ENCODE measurements at places on chromosomes 5 and 9.

DNA sequence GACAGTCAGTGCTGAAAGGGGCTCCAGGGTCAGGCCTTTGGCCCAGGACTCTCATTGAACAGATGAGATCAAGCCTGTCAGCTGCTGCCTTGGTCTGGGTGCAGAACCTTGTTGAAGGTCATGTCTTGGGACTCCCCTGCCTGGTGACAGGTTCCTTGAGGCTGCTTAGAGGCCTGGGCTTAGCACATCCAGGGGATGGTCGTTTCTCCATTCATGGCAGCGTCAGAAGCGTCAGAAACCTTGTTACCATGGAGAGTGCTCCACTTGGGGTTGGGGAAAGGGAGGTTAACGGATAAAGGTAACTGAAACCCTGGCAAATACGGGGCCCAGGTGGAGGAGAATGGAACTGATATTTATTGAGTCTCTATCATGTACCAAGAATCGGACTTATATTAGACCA, 8.8 kb downstream of the ARPC5L start:
- DNase-seq = no peak

DNA sequence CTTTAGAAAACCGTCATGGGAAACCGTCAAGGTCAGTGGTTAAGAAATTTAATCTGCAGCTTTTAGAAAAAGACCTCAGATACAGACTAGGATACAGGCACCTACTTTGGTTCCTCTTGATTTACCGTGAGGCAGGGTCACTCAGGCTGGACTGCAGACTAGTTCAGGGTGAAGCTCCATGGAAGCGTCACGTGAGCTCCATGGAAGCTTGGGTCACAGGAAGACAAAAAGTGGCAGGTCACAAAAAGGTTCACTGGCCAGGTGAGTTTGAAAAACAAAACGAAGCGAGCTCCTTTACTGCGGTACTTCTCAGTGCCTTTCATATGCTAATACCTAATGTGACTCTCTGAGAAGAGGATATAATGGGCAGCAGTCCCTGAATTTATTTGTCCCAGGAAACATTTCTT, 43.0 kb downstream of the PRRC2B start:
- peak; percentile 63 for DNase-seq

- no peak for DNase-seq
These were observed 133.3 kb upstream of the TLX3 start for GRCh38 chr5:171175746-171176145.

- DNase-seq = no peak
These were observed 55.1 kb downstream of the NUP214 start for GRCh38 chr9:131180454-131180853.

- no peak for DNase-seq
These were observed 409.5 kb downstream of the MLLT3 start for GRCh38 chr9:20212806-20213205.

- DNase-seq = no peak
These were observed 149.6 kb downstream of the DROSHA start for GRCh38 chr5:31382051-31382878.

- DNase-seq = no peak
These were observed 22.1 kb downstream of the ANKRD33B start for GRCh38 chr5:10586008-10586407.

DNA sequence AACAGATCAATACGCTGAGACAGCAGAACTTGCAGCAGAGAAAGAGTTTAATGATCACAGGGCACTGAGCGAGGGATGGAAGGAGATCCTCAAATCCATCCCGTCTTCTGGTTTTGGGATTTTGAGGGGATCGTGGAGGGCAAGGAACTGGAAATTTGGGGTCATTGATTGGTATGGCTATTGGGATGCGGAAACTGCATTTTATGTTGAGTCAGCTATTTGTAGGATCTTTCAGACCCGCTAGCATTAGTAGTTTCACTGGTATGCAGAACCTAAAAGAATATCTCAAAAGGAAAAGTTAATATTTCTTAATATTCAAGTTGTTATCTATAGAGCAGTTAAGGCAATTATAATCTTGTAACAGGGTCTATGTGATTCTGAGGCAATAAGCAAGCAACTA, 771.7 kb upstream of the CTNND2 start:
- DNase-seq = no peak

DNA sequence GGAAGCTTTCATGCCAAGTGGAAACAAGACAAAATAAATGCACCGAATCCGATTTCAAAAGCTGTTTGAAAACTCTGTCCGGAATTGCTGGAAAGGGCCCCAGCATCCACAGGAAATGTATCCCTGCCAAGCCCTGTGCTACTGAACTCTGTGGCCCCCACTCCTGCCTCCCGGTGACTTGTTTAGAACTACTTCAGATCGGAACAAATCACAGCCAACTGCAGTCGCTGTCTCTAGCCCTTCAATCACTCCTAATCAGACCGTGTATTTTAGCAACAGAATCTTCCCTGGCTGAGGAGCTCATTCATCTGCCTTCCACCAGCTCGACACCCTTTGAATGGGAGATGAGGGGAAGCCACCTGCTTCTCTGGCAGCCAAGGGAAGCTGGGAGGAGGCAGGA, 94.1 kb downstream of the KCNIP1 start:
- DNase-seq = no peak

DNA sequence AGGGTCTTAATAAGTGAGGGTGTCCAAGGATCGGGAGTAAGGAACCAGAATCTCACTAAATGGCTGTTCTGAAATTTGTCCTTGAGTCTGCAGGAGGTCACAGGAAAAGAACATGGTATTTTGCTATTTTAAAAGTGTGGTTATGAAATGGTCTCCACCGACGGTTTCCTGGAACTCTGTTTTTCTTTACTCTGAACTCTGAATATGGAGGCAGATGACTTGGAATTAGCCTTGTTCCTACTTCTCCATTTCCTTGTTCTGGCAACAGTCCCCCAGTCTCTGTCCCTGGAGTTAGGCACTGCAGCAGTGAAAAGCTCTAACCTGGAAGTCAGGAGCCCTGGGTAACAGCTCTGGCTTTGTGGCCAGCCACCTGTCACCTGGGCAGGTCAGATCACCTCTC, 46.6 kb upstream of the C5orf58 start:
- DNase-seq = no peak

DNA sequence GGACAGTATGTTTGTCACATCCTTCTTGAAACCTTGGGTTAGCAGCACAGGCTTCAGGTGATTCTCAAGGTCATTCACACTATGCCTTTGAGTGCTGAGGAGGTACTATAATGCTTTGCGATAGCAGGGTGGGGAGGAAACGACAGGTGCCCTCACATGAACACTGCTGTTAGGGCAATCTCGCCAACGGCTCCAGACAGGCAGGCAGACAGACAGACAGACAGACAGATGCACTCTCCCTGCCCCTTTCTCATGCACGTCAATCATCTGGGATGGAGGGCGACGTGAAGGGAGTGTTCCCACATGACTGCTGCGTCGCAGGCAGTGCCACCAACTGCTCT, 82.9 kb downstream of the RAPGEF1 start:
- no peak for DNase-seq

- peak; percentile 52 for DNase-seq
These were observed 3.1 kb downstream of the FBLL1 start for GRCh38 chr5:168531987-168532864.

- DNase-seq = no peak
These were observed 429.3 kb downstream of the GADD45G start for GRCh38 chr9:90034071-90034470.
